ENCODE measurements at places on chromosomes 2 and 18. TPM values are rescaled to one million over a fixed set of nuclear protein-coding genes. Genes with fewer than 3 reads are reported as not detected.

Gene RUFY4
- 0.93 TPM for total RNA-seq

- peak; percentile 43 for DNase-seq
Measured at GRCh38 chr2:38581193-38582147, 21.3 kb downstream of the HNRNPLL start.

- DNase-seq = no peak
Measured at GRCh38 chr18:48486754-48487153, 52.1 kb upstream of the CTIF start.

DNA sequence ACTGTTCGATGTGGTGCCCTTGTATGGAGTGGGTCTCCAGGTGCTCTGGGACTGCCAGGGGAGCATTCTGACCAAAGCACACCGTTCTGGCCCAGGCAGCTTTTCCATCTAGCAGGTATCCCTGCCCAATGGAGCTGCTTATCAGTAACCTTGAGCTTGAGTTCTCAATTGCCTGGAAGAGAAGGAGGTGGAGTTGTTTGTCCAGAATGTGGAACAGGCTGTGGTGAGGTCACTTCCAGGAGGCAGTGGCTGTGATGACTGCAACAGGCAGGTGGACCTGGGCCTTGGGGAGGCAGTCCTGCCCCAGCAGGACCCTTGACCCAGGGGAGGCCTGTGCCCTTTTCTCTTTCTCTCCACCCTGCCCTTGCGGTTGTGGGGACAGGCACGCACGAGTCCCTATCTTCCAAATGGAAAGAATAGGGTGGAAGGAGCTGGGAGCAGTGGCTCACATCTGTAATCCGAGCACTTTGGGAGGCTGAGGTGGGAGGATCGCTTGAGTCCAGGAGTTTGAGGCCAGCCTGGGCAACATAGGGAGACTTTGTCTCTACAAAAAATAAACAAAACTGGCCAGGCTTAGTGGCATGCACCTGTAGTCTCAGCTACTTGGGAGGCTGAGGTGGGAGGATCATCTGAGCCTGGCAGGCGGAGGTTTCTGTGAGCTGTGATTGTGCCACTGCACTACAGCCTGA, 66.2 kb upstream of the MCFD2 start:
- DNase-seq = no peak

- DNase-seq = no peak
Measured at GRCh38 chr2:215631696-215632095, 195.8 kb upstream of the FN1 start.

GRCh38 chr2:129337076-129337475, 642.4 kb upstream of the RAB6C start:
- no peak for DNase-seq

Gene CNGA3
- not detected for total RNA-seq

Gene LIPG
- total RNA-seq = 0.17 TPM

- DNase-seq = no peak
Measured at GRCh38 chr18:8895987-8896619, 190.7 kb downstream of the MTCL1 start.
